Activated CD8-positive, alpha-beta memory T cell treated with anti-CD3 and anti-CD28 coated beads, Interleukin-2, amount 10 ng/mL, durations not matched to agents 7 days and 5 days (primary cell): ENCODE measurements at places on chromosomes 2 and 18. TPM values are rescaled to one million over a fixed set of nuclear protein-coding genes. Genes with fewer than 3 reads are reported as not detected.

KATNAL2 gene
- 0.79 TPM for total RNA-seq

MTCL1 gene
- 0.59 TPM for total RNA-seq

EHBP1 gene
- 29.5 TPM for total RNA-seq

- no peak for DNase-seq
Measured at GRCh38 chr2:72081451-72081850, 66.2 kb downstream of the CYP26B1 start.
